ENCODE measurements at places on chromosomes 3 and 15.

- DNase-seq = no peak
These were observed 338.6 kb upstream of the TPRG1 start for GRCh38 chr3:188832961-188833721.

- DNase-seq = no peak
These were observed 116.6 kb upstream of the NR2F2 start for GRCh38 chr15:96213896-96214295.

DNA sequence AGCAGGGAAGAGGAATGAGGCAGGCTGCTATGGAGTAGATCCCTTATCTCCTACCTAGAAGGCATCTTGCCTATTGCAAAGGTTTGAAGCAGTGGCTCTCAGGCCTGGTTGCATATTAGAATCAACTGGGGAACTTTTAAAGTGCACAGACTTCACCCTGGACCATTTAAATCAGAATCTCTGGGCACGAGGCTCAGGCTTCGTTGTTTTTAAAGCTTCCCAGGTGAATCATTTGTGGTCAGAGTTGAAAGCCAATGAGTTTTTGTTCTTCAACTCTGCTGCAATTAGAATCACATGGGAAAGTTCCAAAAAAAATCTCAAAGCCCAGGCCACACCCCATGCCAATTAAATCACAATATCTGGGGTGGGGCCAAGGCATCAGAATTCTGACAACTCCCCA is 773.1 kb downstream of the AGBL1 start:
- DNase-seq = no peak

DNA sequence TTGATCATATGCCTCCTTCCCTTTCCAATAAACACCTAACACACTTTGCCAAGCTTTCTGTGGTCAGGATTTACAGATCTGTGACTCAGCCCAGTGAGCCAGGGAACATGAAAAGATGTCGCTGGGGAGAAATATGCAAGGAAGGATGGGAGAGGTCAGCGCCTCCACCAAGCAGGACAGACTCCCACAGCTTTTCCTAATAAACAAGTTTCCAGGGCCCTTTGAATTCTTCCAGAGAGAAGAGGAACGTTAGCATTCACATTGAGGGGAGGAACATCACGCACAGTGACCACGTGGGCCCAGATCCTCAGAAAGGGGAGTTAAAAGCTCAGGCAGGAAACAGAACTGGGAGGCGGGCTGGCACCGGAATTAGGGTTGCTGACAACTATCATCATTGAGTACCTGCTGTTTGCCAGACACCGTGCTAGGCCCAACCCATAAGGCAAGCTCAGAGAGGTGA is 33.3 kb upstream of the MRPS22 start:
- no peak for DNase-seq

- DNase-seq = no peak
These were observed 35.5 kb upstream of the ALDH1A3 start for GRCh38 chr15:100844167-100844566.

DNA sequence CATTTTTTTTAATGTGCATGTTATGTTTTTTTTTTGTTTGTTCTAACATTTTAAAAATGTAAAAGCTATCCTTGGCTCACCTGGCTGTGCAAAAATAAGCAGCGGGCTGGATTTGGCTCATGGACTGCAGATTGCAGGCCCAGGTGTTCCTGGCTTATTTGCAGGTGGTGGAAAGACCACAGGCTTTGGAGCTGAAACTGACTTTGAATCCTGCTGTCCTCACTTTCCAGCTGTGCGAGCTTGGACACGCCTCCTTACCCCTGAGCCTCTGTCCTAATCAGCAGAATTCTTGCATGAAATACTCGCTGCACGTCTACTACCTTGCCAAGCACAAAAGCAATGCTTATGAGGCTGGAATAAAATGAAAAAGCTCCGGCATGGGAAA is 188.7 kb upstream of the TPM1 start:
- DNase-seq = no peak

GRCh38 chr15:65379986-65380385 is 2.2 kb upstream of the IGDCC3 start:
- DNase-seq = no peak

DNA sequence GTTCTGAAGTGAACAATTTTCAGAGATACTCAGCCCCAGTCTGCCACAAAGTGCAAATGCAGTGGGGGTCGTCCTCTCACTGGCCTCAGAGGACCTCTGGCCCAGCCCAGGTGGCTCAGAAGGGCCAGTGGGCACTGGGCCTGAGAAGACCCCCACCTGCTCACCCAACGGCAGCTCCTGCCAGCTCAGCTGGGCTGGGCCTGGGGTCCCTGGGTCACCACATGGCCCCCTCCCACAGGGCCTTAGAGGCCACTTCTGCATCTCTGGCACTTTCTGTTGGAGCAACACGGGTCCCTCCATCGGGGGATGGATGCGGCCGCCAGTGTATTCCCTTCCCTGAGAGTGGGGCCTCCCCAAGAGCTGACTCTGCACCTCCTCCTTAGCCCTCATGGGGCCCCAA is 262.7 kb upstream of the KCNH8 start:
- DNase-seq = no peak
